ENCODE measurements at places on chromosomes 6 and 20.

DNA sequence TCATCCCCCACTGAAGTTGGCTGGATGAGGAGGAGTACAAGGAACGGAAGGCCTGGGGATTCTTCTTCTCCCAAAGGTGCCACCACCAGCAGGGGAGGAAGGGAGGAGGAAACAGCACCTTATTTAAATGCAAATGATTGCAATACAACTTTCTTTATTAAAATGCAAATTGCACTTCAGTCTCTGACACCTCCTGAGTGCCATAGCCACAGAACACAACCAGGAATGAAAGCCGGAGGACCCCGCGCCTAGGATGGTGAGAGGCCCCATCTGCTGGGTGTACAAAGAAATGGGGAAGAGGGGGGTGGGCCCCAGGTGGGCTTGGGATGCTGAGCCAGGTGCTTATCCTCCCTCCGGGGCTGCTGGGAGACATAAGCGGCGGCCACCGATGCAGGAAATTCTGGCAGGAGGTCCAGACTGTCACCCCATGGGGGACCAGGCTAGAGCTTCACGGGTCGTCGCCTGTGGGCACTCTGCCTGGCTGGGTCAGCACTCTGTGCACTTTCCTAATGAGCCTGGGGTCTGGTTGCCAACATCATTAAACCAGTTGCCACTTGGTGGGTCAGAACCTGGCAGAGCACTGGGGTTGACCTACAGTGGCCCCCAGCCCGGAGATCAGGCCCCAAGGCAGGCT, 154.2 kb upstream of the MLN start:
- no peak for DNase-seq

- no peak for DNase-seq
Observed at GRCh38 chr6:14470671-14471070, 353.1 kb downstream of the CD83 start.

- no peak for DNase-seq
Observed at GRCh38 chr6:97129106-97129505, 153.9 kb downstream of the MMS22L start.

GRCh38 chr6:42726026-42726425, 3.6 kb upstream of the PRPH2 start:
- DNase-seq = no peak

- no peak for DNase-seq
Observed at GRCh38 chr6:161414180-161414579, 140.3 kb upstream of the AGPAT4 start.

DNA sequence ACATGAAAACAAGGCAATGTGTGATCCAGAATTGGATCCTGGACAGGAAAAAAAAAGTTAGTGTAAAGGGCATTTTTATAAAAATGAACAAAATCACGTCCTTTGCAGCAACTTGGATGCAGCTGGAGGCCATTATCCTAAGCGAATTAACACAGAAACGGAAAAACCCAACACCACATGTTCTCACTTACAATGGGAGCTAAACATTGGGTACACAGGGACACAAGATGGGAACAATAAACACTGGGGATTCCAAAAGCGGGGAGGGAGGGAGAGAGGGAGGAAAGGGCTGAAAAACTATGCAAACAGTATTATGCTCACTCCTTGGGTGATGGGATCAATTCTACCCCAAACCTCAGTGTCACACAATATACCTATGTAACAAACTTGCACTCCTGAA, 91.4 kb upstream of the BTBD3 start:
- DNase-seq = no peak

- DNase-seq = no peak
Observed at GRCh38 chr6:117267766-117268534, 2.6 kb downstream of the VGLL2 start.

GRCh38 chr6:33638556-33638955, 17.4 kb downstream of the ITPR3 start:
- no peak for DNase-seq

DNA sequence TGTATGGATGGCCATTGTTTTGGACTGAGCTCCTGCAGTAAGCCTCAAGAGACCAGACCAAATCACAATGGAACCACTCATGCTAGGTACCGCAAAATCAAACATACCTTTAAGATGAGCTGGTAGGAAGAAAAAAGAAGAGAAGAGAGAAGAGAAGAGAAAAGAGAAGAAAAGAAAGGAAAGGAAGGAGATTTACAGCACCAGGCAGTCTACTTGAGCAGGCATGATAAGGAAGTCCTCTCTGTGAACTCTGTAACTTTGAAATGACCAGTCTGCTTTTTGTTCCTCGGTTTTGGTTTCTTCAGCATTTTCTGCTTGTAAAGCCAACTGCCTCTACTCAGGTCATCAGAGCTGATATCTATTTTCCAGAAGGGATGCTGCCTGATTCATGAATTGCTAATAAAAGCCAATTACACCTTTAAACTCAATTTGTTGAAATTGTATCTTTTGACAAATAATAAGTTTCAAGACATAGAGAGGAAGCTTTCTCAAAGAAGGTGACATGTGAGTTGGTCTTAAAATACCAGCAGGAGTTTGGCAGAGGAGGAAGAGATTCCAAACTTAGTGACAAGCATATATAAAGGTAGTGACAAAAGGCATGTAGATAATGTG, 134.3 kb downstream of the UNC5CL start:
- DNase-seq = no peak

DNA sequence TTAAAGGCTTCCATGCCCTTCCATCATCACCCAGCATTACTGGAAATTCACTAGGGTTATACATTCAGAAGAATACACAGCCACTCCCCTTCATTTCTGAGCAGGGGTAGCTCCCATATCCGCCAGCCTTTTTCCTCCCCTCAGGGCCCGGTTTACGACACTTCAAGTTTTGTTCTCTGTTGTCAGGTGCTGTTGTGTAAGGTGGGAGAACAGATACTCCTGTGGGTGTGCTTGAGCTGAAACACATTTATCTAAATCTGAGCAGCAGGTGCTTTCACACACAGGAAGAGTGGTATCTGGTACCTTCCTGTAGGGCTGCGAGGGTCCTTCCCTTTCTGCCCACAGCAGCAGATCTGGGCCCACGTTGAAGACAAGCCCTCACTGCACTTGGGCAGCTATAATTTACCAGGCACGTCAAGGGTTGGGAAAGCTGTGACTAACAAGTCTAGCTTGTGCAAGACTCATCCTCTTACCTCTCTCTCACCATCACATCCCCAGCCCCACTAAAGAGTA, 215.8 kb upstream of the RREB1 start:
- DNase-seq = no peak

GRCh38 chr6:43743682-43744381, 26.2 kb upstream of the VEGFA start:
- DNase-seq = peak; percentile 33

- DNase-seq = no peak
Observed at GRCh38 chr20:10447028-10447427, 11.9 kb downstream of the SLX4IP start.

DNA sequence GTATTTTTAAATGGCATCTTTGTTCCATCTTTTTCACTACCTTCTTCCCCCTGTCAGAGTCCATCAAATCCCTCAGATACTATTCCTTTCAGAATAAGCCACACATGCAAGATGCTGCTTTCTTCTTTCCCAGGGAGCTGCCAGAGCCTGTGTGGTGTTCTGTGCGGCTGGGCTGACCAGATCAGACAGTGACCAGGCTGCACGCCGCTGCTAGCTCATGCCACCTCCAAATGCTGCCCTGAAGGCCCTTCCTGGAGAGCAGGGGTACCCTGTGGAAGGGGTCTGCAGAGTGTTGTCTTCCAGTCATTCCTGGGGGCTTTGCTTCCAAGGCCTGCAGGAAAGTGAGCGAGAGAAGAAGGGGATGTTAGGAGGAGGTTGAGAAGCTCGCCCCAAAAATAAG, 179.1 kb upstream of the SUPT3H start:
- no peak for DNase-seq

GRCh38 chr20:41783423-41784208, 165.4 kb upstream of the CHD6 start:
- no peak for DNase-seq

DNA sequence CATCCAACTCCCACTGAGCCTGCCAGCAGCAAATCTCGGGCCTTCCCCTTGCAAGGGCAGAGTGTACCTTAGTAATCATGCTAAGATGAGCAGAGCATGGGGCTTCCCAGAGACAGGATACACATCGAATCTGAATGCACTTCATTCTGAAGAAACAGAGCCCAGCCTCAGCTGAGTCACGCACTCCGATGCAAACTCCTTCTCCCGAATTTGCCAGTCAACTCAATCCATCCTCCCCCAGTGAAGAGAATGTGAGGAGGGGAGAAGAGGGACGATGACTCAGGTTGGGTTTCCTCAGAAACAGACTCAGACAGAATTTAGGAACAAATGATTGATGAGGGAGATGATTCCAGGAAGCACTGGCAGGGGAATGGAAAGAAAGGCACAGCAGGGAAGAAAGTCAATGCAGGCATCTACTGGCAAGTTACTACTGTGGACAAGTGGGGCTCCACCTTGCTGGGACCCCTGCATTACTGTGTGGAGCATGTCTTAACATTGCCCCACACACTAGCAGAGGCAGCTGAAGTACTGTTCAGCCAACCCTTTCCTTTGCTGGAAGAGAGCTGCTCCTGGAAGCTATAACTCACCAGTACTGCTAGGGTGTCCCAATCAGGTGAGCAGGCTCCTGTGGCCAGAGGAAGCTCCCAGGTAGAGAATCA, 251.6 kb downstream of the ADGB start:
- no peak for DNase-seq

DNA sequence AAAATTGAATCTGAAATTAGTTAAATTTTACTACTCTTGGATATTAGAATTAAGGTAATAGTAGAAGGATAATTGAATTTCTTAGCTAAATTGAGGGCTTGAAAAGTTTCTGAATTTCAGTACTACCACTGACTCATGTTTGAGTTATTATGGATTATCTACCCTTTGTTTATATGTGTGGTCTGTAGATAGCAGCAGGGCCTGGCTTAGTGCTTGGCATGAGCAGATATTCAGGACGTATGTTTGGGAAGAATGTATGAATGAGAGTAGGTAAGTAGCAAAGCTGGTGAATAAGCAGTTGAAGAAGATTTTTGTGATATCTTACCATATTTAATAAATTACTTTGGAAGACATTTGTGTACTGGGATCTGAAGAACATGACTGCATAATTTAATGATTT, 152.7 kb downstream of the MACROD2 start:
- DNase-seq = no peak

DNA sequence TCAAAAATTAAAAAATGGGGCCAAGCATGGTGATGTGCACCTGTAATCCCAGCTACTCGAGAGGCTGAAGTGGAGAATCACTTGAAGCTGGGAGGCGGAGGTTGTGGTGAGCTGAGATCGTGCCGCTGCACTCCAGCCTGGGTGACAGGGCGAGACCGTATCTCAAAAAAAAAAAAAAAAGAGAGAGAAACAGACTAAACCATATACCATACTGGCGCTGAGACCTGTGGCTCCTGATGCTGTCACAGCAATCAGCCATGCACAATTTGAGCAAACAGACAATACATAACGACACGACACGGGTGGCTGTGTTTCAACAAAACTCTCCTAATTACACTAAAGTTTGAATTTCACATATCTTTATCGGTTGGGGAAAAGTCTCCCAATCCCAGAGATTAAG, 14.9 kb upstream of the CBFA2T2 start:
- no peak for DNase-seq

GRCh38 chr20:44642203-44643153, 9.0 kb downstream of the ADA start:
- peak; percentile 65 for DNase-seq

DNA sequence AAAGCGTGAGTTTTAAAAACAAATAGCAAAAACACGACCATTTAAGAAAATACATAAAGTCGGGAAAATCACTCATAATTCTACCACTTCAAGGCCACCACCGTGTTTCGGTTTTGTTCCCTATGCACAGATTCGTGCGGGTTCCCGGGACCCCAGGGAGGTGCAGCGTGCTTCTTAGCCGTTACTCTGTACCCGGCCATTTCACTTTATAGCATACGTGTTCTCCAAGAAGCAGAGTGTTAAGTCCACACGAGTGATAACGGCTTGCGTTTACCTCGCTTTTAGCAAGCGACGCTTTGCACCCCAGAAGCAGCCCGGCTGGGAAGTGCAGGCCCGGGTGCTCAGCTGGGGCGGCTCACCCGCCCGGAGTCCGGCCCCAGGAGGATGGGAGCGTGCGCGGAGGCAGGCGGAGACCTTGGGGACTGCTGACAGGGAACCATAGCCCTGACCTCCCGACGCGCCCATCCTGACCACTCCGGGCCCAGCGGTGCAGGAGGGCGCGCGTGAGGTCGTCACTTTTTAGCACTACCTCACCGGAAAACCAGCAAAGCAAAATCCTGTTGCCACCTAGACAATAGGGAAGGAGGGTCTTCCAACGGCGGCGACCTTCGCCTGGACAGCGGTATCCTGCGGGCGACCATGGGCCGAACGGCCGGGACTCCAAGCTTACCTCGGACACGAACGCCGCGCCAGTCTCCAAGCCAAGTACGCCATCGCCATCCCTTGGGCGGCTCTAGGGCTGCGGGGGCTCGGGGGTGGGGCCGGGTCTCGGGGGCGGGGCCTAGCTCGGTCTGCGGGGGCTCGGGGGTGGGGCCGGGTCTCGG, at the start of gene ECI2:
TSS of gene ECI2 (minus strand) at position 735 of the 824 bp plus-strand sequence. CDS start at position 720, 15 bp downstream.
- peak; percentile 80 for DNase-seq

DNA sequence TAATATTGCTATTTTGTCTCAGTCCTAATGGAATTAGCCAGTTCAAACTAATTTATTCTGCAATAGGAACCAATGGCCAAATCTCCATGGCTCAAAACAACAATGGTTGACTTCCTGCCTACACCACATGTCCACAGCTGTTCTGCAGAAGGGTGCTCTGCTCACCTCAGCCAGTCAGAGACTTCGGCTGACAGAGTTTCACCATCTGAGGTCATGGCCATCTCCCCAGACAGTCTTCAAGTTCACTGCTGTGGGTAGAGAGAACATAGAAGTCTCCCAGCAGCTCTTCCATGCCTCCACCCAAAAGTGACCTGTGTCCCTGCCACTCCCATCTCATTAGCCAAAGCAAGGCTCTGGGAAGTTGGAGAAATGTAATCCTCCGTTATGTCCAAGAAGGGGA, 65.1 kb upstream of the FOXC1 start:
- DNase-seq = no peak

GRCh38 chr6:14544666-14545065, 427.1 kb downstream of the CD83 start:
- DNase-seq = no peak

GRCh38 chr6:101816716-101817115, 423.2 kb downstream of the GRIK2 start:
- DNase-seq = no peak

GRCh38 chr6:53724501-53724900, 58.9 kb upstream of the KLHL31 start:
- no peak for DNase-seq

DNA sequence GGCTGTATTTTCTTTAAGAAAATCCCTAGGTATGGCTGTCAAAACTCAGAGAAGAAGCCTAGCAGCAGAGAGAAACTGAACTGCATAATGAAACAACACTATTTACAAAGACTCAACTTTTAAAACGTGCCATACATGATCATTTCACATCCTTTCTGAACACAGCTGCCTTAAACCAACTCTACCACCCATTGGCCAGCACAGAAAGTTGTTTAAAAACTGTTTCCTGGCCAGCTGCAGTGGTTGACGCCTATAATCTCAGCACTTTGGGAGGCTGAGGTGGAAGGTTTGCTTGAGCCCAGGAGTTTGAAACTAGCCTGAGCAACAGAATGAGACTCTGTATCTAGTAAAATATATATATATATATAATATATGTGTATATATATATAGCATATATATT, 336.4 kb upstream of the SOX4 start:
- DNase-seq = no peak

GRCh38 chr6:166969390-166970002, 13.1 kb upstream of the RNASET2 start:
- DNase-seq = no peak
